Fibroblast of skin of right quadriceps (primary cell): ENCODE measurements at places on chromosomes 1 and 21.

- DNase-seq = no peak
Measured at GRCh38 chr1:42740851-42741580, 980 bp upstream of the CLDN19 start.

DNA sequence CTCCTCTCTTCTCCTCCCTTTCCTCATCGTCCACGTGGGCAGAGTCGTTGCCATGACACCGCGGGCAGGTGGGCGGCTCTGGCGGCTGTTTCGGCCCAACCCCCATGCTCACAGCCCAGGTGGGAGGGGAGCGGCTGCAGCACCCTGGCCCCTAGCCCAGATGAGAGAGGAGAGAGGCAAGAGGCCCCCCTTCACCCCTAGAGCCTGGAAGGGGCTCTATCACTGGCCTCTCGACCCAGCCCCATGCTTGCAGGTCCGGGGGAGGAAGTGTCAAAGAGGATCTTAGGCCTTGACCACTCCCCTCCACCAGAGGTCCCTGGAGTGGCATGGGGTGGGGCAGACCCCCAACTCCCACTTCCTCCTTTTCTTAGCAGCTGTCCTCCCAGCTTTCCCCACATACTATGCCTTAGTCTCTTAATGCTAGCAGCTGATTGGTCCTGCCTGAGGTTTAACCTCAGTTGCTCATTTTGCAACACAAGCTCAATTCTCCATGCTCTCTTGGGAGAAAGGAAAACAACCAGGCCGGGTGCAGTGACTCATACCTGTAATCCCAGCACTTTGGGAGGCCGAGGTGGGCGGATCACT is 10.4 kb downstream of the DLGAP3 start:
- no peak for DNase-seq

GRCh38 chr1:56329970-56330369 is 249.4 kb downstream of the PLPP3 start:
- no peak for DNase-seq

DNA sequence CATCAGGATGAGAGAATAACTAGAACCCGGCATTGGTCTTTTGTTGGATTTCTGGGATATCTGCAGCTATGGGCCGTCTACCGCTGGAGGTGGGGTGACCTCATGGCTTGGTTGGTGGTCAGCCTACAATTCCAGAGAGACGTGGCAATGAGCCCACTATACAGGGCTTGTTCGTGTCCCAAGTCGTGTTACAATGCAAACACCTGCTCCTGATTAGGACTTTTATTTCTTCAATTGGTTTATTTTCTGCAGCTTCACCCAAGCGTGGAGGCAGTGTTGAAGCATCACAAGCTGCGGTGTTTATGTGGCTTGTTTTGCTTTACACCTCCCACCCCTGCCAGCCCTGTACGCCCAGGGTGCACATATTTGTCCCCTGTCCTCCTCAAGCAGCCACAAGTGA is 211.7 kb upstream of the TMEM51 start:
- peak; percentile 37 for DNase-seq

DNA sequence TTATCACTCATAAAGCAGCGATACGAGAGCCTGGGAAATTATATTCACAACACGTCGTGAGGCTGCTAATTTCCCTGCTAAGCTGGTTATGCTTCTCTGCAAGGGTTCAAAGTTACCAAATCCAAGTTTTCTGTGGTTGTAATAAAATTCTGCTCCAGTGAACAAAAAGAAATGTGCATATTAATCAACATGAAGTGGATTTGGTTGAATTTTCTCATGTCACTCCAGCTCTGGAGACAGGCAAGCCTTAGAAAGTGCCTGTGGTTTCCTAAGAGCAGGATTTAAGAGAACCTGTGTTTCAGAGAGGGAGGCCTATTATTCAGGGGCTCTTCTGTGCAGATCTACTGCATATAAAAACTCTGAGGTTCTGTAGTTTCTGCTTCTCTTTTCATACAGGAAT is 87.5 kb downstream of the WLS start:
- DNase-seq = no peak

DNA sequence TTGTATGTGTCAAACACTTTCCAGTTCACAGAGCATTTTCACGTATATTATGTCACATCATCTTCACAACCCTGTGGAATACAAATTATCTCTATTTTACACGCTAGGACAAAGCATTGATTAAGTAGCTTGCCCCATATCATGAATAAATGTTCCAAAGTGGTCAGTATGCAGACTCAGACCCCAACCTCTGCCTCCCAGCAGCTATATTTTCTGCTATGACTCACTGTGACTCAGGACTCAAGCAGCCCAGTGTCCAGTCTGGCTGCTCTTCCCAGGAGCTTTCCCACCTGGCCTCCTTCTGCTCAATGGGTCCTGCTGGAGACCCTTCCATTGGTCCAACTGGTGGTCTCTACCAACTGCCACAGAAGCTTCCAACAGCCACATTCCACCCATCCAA is 56.0 kb upstream of the RAP1A start:
- DNase-seq = peak; percentile 50

DNA sequence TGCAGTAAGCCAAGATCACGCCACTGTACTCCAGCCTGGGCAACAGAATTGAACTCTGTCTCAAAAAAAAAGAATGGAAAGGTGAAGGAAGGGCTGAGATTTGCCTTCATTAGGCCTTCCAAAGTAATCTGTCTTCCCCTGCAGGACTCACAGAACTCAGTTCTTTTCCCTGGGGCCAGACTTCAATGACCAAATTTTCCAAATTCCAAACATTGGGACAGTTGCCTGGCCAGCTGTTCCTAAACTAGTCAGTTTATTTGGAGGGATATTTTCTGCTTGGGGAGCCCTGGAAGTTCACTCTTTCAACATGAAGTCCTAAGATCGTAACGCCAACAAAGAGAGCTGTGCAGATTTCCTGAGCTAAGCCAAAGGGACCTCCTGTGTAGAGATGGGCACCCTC is 5.4 kb upstream of the DEDD start:
- DNase-seq = no peak

- DNase-seq = no peak
Measured at GRCh38 chr1:12514590-12514989, 103.4 kb downstream of the DHRS3 start.

- no peak for DNase-seq
Measured at GRCh38 chr1:69551476-69552324, 16.0 kb upstream of the LRRC7 start.

DNA sequence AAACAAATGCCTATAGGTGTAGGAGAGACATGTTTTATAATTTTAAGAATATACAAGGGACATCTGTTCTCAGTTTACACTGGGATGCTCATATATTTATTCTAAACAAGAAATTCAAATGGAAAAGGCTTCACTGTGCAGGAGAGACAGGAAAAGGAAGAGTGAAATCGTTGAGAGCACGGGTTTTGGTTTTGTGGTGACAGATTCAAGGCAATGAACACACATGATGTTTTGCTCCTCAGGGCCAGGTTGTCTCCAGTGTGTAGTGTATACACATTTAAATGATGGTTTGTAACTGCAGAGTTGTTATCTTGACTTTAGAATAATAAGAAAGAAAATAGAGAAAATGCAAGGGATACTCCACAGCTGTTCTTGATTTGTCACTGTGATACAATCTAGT is 73.7 kb downstream of the S1PR1 start:
- no peak for DNase-seq

DNA sequence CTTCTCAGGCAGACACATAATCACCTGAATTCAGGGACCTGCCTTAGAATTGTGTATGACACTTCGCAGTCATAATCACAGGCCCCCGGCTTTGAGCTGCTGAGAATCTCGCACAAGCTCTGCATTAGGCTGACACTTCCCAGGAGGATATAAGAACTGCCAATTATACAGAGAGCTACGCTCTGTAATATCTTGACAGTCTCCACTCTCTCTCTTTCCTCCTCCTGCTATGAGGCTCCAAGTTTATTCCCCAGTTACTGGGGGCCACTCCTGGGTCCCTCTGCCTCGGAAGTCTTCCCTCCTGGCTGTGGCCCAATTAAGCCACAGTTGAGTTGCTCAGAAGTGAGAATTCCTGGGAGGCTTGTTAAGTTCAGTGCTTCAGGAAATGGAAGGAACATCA is 42.7 kb downstream of the EBNA1BP2 start:
- DNase-seq = no peak

DNA sequence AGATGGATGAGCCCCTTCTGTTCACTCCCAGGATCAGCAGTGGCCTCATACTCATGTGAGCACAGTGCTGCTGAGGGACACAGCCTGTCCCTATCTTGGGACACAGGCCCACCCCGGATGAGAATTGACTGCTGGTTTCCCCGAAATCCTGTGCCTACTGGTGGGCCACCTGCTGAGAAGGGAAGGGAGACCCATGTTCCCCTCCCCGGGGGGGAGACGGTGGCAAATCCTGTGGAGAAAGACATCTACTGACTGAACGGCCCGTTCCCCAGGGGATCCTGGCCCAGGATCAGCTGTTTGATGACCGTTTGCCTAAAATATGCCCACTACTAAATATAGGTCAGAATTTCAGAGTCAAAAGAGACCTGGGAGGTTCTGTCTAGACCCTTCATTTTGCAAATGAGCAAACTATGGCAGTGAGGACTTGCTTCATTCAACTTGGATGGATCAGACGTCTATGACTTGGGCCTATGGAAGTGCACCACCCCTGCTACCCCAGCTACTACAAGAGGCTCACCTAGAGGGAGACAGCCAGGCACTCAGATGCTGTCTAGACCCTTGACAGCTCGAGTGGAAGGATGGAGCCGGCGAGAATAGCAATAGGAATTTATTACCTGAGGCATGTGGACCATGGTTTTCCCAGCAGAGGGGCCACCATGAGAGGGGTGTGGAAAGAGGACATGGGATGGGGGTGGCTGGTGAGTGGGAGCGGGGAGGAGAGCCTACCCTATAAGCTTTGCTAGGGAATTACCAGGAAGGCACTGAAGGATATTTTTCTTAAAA is 15.6 kb upstream of the THEMIS2 start:
- DNase-seq = no peak

GRCh38 chr1:115088871-115089419 is 358 bp downstream of the TSPAN2 start:
- DNase-seq = no peak

DNA sequence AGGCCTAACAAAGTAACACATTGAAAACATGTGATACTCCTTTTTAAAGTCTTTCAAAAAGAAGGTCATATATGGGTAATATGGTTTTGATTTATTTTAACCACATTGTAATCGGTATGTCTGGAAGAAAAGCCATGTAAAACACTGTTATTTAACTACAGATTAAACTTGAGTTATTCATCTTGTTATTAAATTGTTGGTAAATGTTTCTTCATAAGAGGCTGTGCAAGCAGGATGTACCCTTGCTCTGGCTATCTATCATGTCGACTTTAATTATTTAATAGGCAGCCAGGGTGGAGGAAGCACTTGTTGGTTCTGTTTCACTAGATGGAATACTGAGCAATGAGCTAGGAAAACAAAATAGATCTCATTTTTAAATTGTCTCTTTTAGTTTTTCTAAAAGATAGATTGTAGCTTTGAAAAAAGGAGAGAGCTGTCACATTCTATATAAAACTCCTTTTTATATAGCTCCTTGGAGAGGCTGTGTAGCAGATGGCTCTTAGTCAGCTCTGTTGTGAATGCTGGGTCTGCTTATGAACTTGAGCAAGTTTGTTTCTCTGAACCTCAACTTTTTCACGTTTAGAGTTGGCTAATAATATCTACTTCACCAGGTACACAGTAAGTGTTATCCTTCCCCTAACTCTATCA is 39.5 kb downstream of the LRRC8B start:
- DNase-seq = peak; percentile 48

DNA sequence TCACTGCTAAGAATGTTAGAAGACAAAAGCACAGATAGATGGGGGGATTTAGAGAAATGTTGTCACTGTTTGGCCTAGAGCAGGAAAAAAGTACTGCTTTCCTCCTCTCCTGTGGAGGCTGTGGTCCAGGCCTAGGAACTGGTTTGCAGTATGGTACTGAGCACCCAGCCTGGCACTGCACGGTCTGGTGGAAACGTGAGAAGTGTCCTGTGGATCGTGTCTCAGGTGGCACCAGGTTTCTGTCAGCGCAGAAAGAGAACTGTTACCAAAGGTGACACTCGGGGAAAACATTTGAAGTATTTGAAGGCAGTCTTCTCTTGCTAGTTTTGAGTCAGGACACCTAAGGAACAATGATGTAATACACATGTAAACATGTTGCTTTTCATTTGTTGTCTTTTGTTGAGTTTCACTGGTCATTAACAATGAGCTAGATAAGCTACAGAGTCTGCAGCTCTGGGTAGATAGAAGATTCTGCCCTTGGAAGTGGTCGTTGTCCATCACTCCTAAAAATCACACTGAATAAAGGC is 63.0 kb downstream of the B3GALNT2 start:
- no peak for DNase-seq

GRCh38 chr1:115717541-115717940 is 51.0 kb downstream of the CASQ2 start:
- DNase-seq = peak; percentile 24

DNA sequence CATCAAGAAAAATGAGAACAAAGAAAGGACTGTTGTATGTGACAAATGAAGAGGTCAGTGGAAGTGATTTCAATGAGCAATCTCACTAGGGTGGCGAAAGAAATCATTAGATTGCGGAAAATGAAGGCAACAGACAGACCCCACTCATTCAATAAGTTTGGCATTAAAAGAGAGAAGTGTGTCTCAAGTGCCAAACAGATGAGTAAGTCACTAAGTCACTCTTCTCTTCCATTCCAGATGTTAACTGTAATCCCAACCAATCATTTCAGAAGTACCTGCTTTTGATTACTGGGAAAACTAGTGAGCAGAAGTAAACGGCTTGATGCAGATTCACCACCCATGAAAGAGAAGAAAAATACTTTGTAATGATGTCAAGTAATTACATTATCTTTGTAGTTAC is 144.3 kb upstream of the PRMT6 start:
- peak; percentile 59 for DNase-seq

DNA sequence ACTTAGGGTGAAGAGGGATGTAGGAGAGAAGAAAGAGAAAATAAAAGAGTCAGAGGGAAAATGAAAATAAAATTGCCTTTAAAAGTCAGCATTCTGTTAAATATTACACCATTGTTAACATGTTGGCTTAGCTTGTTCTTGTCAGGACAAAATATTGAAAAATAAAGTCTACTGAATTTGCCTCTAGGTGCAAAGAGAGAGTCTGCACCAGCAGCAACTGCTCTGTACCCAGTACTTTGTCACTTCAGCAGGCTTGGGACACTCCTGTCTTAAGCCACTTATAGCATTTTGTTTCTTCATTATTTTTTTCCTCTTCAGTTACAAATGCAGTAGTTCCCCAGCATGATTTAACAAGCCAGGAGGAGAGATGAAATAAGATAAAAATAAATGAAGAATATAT is 11.0 kb upstream of the USH2A start:
- no peak for DNase-seq

DNA sequence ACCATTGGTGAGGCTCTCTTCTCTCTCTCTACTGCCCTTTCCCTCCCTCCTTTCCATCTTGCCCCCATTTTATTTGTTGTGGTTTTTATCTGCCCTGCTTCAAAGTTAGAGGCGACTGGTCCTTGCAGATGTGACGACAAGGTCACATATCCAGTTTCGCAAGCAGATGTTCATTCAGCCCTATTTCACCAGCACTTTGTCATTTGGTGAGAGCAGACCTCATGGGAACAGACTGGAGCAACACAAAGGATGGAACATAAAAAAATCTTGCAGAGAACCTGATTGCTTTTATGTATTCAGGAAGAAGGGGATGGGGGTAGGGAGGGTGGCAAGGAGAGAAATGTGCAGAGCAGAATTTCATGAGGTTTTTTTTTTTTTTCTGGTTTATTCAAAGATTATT is 84.3 kb downstream of the ELAVL4 start:
- no peak for DNase-seq
